ENCODE measurements at places on chromosomes 1 and 21. TPM values are rescaled to one million over a fixed set of nuclear protein-coding genes. Genes with fewer than 3 reads are reported as not detected.

DNA sequence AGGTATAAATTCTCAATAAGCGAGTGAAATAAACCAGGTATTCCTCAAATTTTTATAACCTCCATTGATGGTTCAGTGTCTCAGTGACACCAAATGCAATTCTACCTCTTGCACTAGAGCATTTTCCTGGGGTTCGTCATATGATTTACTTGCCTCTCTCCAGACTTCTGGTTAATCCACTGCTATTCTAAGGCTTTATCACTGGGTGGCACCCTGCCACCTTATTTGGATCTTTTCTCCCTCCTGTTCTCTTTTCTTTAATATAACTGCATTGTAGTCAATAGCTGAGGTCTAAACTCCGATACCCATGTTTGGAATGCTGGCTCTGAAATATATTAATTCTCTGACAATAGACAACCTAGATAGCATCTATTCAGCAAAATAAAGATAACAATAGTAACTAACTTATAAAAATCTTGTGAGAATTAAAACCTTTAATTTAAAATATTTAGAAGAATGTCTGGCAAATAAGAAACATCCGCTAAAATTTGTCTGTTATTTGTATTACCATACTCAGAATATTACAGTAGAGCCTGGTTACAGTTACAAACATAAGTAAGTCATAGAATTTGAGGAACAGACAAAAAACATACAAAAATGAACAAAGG is 436.4 kb downstream of the PLA2G4A start:
- no peak for DNase-seq

DNA sequence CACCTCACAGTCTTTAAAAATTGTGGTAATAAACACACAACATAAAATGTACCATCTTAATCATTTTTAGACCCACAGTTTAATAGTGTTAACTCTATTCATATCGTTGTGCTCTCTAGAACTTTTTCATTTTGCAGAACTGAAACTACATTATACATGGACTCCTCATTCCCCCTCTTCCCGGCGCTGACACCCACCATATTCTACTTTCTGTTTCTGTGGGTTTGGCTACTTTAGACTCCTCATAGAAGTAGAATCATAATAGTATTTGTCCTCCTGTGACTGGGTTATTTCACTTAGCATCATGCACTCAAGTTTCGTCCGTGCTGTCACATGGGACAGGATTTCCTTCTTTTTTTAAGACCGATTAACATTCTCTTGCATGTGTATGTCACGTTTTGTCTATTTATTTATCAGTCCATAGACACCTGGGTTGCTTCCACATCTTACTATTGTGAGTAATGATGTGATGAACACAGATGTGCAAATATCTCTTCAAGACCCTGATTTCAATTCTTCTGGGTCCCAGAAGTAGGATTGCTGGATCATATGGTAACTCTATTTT is 62.9 kb upstream of the TMPRSS2 start:
- DNase-seq, result no peak

DNA sequence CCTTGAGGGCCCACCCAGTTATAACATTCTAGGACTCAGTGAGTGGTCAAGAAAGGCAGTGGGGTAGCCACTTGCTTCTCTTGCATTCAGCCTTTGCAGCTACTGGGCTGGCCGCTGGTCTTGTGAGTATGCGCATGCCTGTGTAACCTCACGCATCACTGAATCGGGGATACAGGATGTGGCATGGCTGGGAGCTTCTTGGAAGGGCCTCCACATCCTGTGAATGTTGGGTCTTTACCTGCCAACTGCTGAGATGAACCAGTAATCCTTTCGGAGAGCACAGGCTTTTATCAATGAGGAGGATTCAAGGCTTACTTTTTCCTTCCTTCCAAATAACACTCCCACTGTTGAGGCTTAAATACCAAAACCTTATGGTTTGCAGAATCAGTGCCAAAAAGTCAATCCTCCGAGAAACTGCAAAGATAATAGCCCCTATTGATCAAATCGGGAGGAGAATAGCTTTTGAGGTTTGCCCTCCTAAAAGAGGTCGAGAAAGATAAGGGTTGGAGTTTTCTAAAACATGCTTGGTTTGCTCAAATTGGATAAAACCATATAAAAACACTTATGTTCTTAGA is 198.9 kb upstream of the UBE2U start:
- DNase-seq, result no peak

DNA sequence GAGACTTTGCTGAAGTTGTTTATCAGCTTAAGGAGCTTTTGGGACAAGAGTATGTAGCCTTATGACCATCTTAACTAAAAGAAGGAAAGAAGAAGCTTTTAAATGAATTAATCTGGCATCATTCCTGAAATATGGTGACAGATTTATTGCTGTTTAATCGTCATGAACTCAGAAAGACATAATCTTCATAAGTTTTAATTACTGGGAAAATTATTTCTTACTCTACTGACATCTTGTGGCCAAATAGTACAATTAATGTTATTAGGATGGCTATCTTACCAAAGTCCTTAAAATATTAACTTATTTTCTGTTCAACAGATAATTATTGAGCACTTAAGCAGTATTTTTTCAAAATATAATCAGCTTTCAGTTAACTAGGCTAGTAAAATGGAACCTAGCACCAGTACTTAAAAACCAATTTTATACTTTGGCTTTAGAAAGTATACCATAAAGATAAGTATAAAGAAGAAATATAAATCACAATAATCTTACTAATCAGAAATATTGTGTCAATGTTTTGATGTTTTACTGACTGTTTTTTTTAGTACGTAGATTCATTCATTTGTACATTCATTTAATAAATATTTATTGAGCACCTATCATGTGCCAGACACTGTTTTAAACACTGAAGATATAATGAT is 34.7 kb upstream of the GPR25 start:
- no peak for DNase-seq

DNA sequence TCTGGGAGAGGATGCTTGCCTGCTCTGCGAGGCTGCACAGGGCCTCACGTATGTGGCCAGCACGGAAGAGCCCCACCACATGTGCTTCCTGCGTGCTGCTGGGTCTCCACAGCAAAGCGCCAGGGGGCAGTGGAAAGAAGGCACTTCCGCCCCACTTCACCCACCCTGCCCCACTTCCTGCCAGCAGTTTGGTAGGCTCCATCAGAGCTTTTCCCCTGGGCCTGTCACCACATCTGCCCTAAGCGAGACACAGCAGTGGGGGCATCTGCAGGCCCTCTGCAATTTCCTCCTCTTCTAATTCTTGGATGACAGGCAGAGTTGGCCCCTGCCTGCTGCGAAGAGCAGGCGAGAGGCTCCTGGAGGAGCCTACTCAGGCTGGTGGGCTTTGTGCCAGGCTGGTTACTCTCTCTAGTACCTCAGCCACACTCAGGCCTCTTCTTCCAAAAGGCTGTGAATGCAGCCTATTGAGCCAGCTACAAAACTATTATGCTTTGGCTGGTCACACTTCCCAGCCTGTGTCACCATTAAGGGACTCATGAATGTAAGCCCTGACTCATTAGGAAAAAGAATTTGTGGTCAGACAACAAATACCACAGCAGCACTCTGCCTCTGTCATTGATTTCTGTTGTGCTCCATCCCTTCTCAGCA is 25.0 kb downstream of the CD244 start:
- no peak for DNase-seq

GRCh38 chr1:156160000-156160742 is 6.8 kb downstream of the SEMA4A start:
- DNase-seq, result no peak

Gene F5
- 3.7 TPM for total RNA-seq

Gene NPHP4
- total RNA-seq, result 29.3 TPM

Gene TAL1
- total RNA-seq, result 7.3 TPM

Gene PLEKHN1
- total RNA-seq, result 0.48 TPM

Gene TIAM1
- total RNA-seq, result 36.4 TPM

GRCh38 chr1:213050745-213051126 is 305 bp upstream of the RPS6KC1 start:
- no peak for DNase-seq

- no peak for DNase-seq
Measured at GRCh38 chr1:231616667-231617066, 9.9 kb upstream of the DISC1 start.

DNA sequence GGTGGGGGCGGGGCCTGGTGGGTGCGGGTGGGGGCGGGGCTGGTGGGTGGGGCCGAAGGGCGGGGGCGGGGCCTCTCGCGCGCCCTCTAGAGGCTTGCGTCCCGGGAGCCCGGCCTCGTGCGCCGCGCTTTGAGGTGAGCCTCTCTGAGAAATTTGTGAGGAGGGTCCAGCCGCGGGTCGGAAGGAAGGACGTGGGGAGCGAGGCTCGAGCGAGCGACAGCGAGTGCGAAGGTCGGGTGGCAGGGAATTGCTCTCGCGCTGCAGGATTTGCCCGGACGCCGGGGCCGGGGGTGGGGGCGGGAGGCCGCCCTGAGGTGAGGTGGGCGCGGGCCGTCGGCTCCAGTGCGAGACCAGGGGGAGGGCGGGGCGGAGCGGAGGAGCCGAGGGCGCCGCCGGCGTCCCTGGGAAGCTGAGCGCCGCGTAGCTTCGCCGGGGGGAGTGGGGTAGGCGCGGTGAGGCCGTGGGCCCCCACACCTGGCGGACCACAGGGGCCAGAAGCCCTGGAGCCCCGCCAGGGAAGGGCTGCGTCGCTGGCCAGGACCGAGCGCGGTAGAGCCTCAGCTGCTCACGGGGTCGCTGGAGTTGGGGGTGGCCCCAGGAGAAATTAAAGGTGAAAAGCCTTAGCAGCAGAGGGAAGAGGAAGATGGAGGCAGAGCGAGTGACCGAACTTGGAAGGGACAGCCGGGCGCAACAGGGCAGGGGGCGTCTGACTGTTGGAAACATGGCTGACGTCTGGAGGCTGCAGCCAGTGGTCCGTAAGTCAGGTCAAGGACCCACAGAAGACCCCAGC is 754 bp upstream of the LSS start:
- DNase-seq, result no peak

DNA sequence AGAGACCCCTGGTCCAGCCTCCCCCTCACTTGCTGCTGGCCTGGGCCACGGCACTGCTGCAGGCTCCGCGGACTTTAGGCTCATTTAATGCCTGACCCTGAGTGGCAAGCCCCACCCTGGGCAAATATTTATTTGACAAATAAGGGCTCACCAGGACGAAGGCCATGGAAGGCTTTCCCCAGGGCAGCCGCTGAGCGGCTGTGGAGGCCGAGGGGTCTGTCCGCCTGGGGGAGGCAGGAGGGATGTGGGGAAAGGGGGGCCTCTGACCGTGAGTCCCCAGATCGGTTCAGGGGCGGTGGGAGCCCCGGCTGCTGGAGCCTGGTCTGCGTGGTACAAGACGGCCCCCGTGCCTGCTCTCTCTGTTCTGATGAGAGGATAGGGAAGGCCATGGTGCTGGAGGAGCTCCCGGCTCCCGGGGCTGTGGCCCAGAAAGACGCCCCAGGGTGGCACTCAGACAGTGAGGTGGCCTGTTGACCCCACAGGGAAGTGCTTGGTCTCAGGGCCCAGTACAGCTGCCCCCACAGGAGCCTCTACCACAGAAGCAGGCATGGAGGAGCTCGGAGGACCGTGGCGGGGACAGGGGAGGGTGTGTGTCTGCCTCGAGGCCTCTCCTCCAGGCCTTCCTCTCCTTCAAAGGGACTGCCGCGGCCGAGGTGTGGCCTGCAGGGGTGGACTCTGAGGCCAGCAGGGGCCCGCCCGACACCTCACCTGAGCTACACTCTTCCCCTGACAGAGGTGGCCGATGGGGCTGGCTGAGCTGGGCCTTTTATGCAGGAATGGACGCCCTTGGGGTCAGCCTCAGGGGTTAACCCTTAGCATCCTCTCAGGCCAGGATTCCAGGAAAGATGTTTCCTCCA is 9.1 kb upstream of the C1orf159 start:
- DNase-seq, result no peak

- no peak for DNase-seq
Measured at GRCh38 chr1:168960595-168960994, 145.9 kb upstream of the ATP1B1 start.

DNA sequence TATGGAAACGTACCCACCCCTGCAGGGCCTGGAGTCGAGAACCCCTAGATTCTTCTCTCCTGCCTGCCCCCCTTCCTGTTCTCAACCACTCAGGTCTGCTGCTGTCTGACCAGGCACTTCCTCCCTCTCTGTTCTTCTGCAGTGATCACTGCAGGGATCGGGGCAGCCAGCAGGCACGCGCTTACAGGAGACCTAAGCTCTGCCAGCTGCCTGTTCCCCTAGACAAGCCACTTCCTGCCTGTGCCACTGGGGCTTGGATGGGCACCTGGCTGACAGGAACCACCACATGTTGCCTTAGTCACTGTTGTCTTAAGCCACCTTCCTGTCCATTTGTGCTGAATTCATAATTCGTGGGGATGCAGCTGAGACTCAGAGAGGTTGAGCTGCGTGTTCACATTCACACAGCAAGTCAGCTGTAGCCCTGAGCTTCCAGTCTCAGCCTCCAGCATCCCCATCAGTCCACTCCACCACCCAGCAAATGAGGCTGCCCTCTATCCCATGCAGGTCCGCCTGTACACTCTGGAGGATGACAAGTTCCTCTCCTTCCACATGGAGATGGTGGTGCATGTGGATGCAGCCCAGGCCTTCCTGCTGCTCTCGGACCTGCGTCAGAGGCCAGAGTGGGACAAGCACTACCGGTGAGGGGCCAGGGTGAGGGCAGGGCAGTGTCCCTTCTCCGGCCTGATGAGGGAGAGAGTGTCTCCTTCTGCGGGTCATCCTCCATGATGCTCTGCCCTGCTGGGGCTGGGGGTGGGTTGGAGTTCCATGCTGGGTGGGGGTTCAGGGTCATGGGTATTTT is 18.6 kb downstream of the FAM151A start:
- no peak for DNase-seq

DNA sequence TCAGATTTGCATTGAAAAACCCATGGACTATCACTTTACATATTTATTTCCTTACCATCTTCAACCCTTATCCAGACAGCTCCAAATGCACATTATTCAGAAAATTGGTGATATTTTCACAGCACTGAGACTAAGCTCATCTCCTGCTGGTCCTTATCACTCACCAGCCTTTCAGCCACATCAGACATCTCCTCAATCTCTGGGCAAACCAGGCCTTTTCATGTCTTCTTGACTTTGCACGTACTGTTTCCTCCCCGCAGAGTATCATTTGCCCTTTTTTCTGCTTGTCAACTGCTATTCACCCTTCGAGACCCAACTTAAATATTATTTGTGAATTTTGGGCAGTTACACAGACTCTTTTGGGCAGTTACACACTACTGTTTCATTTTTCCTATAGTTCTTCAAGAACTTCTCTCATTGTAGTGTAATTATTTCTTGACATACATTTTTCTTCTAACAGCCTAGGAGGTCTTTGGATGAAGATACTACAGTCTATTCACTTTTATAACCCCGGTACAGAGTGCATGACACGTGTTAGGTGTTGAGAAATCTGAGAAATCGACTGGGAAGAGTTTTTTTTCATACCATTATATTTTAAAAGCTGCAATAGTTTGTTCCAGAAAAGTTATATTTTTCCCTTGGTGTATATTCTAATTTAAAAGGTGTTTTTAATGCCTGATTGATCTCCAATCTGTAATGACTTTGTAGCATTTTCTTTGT is 98.0 kb downstream of the FGGY start:
- DNase-seq, result no peak

Gene OVAAL
- not detected for total RNA-seq

DNA sequence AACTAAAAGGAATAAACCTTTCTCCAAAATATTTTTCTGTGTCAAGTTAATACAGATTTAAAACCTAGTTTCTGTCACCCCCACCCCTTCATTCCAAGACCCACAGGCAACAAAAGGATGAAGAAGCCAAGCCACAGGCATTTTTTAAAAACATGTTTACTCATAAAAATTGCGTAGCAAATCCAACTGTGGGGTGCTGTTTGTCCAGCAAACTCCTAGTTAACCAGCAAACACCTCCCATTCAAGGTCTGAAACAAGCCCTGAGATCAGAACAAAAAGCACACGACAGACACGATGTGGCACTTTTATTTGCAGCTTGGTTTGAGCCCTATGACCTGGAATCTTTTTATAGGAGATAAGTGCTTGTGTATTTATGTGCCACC is 149.9 kb upstream of the CAMK1G start:
- DNase-seq, result no peak

Data from omental fat pad (tissue), 4 donors.